ENCODE measurements at places on chromosomes 16 and 17.

- DNase-seq = no peak
Measured at GRCh38 chr16:974611-975261, 4.0 kb upstream of the LMF1 start.

DNA sequence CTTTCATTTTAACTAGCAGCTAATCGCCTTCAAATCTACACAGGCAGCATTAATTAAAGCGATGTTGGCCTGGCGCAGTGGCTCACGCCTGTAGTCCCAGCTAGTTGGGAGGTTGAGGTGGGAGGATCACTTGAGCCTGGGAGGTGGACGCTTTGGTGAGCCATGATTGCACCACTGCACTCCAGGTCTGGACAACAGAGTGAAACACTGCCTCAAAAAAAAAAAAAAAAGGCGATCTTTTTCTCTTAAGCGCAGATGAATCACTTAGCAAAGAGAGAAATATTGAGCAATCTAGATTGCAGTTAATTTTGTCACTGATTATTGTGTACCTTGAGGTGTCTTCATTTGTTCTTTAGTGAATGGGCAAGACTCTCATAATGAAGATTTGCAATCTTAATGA lies 12.4 kb downstream of the SNTB2 start:
- peak; percentile 16 for DNase-seq

DNA sequence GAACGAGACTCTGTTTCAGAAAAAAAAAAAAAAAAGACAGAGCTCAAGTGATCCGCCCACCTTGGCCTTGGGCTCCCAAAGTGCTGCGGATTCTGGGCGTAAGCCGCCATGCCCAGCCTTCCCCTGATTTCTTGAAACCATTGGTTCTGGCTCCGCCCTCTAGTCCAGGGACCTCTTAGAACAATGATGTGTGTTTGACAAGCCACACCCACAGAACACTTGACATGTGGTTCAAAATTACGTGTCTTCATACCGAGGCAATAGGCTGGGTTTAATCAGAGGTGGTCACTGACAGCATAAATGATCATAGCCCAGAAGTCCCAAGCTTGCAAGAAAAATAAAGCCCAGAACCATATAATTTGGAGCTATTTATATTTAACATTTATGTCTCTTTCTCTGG lies 23.0 kb downstream of the KNOP1 start:
- DNase-seq = no peak

DNA sequence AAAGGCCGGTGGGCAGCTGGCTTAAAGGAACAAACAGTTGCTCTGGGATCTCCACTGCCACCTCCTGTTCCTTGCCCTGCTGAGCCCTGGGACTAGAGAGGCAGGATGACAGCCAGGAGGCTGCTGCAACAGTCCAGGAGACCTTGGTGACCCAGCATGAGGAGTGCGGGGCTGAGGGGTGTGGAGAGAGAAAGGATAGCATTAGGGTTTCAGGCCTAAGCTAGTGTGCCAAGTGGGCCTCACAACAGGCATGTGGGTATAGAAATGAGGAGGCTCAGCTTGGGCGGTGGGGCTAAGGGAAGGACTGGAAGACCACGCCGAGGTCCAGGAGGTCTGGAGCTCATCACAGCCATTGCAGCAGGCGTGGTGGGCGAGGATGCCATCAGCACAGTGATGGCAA lies 39.8 kb downstream of the SDK2 start:
- DNase-seq = no peak

- DNase-seq = peak; percentile 87
Measured at GRCh38 chr16:82031116-82032084, 3.7 kb upstream of the HSD17B2 start.

- DNase-seq = no peak
Measured at GRCh38 chr17:37177254-37177870, 198.4 kb upstream of the C17orf78 start.

GRCh38 chr17:61174310-61174709 lies 225.3 kb upstream of the TBX2 start:
- no peak for DNase-seq

DNA sequence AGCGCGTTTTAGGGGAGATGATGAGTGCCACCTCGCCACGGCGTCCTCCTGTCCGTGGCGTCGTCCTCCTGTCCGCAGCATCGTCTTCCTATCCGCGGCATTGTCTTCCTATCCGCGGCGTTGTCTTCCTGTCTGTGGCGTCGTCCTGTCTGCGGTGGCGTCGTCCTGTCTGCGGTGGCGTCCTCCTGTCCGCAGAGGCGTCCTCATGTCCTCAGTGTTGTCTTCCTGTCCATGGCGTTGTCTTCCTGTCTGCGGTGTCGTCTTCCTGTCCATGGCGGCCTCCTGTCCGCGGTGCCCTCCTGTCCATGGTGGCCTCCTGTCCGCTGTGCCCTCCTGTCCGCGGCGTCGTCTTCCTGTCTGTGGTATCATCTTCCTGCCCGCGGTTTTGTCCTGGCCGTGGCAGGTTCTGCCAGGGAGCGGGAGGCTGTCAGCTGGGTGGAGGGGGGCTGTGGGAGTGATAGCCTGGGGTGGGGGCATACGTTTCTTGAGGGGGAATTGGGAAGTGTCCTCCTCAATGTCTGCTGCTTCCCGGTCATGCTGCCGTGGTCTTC lies 30.9 kb downstream of the TBCD start:
- DNase-seq = no peak

DNA sequence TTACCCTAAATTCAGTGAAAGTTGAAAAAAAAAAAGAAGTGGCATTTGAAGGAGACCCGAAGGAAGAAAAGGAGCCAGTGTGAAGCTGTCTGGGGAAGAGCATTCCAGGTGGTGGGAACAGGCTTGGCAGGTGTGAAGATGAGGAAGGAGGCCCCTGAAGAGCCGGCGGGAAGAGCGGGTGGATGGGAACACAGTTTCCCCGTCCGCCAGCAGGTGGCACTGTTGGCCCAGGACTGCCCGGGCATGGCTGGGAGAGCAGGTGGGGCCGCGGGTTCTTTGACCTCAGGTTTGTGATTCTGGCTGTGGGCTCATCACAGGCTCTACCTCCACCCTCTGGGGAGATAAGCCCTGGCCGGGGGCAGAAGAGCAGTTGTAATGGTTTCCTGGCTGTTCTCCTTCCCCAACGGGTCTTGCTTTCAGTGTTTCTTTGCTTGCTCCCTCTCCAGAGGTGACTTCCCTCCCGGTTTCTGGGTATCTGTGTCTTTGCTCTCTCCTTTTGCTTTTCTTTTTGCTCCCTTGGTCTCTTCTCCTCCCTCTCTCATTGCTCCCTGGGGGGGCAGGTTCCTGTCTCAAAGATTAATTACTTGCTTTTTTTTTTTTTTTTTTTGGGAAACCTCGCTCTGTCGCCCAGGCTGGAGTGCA lies 32.3 kb downstream of the RAP1GAP2 start:
- DNase-seq = peak; percentile 80

- peak; percentile 67 for DNase-seq
Measured at GRCh38 chr17:66549731-66550207, 247.4 kb downstream of the PRKCA start.

GRCh38 chr17:57004944-57005579 lies 27.1 kb downstream of the SCPEP1 start:
- no peak for DNase-seq

- no peak for DNase-seq
Measured at GRCh38 chr16:88703486-88704309, 2.5 kb downstream of the RNF166 start.

DNA sequence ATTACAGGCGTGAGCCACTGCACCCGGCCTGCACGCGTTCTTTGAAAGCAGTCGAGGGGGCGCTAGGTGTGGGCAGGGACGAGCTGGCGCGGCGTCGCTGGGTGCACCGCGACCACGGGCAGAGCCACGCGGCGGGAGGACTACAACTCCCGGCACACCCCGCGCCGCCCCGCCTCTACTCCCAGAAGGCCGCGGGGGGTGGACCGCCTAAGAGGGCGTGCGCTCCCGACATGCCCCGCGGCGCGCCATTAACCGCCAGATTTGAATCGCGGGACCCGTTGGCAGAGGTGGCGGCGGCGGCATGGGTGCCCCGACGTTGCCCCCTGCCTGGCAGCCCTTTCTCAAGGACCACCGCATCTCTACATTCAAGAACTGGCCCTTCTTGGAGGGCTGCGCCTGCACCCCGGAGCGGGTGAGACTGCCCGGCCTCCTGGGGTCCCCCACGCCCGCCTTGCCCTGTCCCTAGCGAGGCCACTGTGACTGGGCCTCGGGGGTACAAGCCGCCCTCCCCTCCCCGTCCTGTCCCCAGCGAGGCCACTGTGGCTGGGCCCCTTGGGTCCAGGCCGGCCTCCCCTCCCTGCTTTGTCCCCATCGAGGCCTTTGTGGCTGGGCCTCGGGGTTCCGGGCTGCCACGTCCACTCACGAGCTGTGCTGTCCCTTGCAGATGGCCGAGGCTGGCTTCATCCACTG lies at the start of gene BIRC5:
Gene BIRC5, plus strand, starts transcription at position 238 of the 690 bp plus-strand sequence. Its CDS starts 64 bp downstream, at position 302.
- peak; percentile 99 for DNase-seq

DNA sequence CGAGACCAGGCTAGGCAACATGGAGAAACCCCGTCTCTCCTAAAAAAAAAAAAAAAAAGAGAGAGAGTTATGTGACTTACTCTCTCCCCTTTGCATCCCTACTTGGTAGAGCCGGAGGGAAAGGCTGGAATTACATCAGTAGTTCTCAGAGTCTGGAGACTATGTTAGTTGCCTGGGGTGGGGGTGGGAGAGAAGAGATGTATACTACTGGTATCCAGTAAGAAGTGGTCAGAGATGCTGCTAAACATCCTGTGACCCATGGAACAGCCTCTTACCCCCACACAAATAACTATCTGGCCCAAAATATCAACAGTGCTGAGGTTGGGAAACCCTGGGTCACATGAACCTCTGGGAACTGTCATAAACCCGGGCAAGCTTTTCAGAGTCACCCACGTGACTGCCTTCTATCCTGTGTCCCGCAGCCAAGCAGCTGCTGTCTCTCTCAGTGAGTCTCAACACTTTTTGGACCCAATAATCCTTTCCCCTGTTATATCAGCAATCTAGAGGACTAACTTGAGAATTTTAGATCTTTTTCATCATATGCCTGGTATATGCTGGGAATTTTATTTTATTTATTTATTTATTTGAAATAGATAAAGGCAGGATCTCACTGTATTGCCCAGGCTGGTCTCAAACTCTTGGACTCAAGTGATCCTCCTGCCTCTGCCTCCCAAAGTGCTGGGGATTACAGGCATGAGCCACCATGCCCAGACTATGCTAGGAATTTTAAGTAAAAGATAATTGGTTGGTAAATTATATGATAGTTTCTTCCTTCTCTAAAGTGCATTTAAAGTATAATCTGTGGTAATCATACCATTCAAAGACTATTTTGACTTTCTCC lies 8.7 kb downstream of the EIF1 start:
- DNase-seq = peak; percentile 74

DNA sequence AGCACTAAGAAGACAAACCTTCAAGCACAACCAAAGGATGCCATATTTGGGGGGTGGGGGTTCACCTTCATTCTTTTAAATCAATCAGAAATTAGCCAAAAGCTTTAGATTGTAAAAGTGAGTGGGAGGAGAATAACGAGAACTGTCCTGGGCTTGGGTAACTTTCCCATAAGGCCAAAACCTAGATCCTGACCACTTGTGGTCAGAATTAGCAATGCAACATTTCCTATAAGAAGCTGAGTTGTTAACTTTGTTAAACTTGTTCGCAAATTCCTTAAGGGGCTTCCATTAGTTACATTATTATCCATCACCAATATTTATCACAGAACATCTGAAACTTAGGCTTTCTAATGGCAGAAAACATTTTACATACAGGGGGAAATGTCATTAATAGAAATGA lies 25.1 kb downstream of the STAT5B start:
- no peak for DNase-seq

- DNase-seq = no peak
Measured at GRCh38 chr17:10249271-10250010, 51.0 kb upstream of the GAS7 start.

GRCh38 chr16:30063278-30063892 lies 2.2 kb upstream of the ALDOA start:
- no peak for DNase-seq

- DNase-seq = no peak
Measured at GRCh38 chr17:73104450-73104849, 12.0 kb upstream of the SLC39A11 start.

DNA sequence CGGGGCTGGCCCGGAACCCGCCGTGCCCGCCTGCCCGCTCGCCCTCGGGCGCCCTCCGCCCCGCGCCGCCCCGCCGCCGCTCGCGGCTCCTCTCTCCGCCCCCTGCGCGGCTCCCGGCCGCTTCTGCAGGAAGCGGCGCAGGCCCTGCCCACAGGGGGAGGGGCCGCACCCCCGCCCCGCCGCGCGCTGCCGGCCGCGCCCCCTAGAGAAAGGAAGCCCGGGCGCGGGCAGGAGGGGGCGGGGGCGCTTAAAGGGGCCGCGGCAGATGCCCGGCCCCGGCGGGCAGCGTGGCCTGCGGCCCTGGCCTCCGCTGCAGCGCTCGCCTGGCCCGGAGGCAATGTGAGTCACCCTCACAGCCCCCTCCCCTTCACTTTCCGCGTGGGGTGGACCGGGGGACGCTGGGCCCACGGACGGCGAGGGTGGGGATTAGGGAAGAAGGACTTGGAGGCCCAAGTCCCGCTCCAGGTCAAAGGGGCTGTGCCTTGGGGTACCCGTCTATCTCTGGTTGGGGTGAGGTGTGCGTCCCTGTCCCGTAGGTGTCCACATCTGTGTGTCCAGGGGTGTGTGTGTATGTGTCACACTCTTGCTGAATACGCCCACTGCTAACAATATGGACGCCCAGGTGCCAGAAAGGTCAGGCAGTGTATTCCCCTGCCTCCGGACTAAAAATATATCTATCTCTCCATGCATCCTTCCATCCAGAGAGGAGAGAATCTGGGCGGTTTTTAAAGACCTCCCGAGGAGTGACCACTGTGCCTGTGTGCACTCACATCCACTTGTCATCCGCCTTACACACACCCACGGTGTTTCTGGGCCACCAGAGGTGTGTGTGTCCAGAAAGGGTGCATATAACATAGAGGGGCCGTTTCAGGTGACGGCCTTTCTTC lies at the start of gene GIT1:
Gene GIT1, minus strand, starts transcription at position 125 of the 887 bp plus-strand sequence. CDS start 270 bp downstream, outside the sequence.
- DNase-seq = peak; percentile 95

- DNase-seq = no peak
Measured at GRCh38 chr17:75326226-75326848, 37.1 kb upstream of the SLC25A19 start.

- no peak for DNase-seq
Measured at GRCh38 chr16:74107795-74108610, 188.6 kb upstream of the PSMD7 start.

GRCh38 chr17:27247071-27247957 lies 46.6 kb upstream of the WSB1 start:
- DNase-seq = peak; percentile 15

DNA sequence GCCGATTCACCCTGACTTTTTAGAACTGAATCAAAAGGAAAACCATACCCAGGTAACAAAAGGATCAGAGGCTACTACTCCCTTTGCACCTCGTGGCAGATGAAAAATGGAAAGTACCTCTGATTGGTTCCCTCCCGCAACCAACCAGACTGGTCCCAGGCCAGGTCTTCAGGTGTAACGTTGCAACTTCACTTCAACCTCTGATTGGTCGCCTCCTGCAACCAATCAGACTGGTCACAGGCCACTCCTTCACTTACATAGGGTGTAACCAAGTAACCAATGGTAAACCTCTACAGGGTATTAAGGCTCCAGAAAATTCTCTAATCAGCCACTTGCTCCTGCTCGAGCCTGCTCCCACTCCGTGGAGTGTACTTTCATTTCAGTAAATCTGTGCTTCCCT lies 89.4 kb downstream of the ADCY9 start:
- DNase-seq = no peak

- no peak for DNase-seq
Measured at GRCh38 chr16:61295311-61295710, 740.9 kb downstream of the CDH8 start.

GRCh38 chr16:85389679-85390470 lies 223.2 kb upstream of the GSE1 start:
- no peak for DNase-seq

Measured in AG08395 (cell line).